NCI-H524 (cell line): ENCODE measurements at places on chromosomes 7 and 10.
A peak's percentile ranks its signal among the peaks of the same experiment; 100 is the strongest.

- DNase-seq, result no peak
Observed at GRCh38 chr10:50929670-50930069, 44.2 kb upstream of the A1CF start.

DNA sequence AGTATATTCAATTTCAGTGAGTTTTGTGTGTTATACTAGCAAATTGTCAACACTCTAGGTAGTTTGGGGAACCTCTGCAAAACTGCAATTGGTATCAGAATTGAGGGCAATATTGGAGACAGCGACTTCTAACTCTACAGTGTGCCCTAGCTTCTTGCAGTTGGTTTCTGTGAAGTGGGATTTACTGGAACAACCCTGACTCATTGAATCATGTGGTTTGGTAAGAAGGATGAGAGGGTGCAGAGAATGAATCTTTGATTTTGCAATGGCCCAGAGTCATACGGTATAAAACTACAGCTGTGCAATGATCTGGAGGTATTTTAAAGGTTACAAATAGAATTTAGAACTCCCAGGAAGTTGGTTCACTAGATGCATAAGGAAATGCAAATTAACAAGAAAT, 129.1 kb upstream of the PPP1R3A start:
- no peak for DNase-seq

DNA sequence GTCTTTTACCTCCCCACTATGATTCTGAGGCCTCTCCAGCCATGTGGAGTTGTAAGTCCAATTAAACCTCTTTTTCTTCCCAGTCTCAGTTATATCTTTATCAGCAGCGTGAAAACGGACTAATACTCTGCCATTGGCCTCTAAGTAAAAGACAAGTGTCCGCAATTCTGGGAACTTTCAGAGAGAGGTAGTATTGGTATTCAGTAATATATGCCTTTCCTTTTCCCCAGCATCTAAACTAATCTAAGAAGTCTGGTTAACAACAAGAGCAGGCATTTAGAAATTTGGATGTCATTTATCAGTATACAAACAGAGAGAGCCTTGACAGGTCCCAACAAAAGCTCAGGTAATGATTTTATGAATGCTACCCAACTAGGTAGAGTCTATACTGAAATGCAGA, 95.2 kb downstream of the ATE1 start:
- no peak for DNase-seq

GRCh38 chr7:156823435-156823834, 69.5 kb downstream of the LMBR1 start:
- no peak for DNase-seq

DNA sequence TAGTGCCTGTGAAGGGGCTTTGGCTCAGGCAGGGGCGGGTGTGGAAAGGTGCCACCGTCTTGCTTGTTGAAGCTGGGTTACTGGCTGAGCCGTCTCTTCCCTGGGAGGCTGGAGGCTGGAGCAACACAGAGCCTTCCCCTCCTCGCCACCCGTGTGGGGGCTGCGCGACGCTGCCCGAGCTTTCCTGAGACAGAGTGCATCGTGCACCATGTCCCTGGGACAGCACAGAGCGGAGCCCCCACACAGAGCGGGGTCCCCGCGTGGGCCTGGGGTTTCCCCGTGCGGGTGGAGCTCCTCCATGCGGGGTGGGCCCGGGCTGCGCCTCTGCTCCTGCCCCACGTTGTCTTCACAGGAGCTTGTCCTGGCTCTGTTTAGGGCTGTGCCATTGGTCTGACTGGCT, 69.9 kb downstream of the INPP5A start:
- DNase-seq, result no peak

DNA sequence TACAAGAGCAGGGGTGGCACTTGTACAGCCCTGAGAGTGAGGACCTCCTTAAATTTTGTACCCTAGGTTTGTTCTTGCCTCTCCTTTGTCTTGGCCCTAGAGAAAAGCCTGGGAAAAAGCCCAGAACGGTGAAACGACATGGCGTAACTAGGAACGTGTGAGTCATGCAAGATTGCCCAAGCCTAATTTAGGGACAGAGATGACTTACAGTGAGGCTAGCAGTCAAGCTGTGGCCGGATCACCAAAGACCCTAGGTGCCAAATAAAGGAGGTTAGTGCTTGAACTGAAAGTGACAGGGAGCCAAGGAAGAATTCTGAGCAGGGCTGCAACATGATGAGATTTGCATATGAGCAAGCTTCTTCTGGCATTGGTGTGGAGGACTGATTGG, 25.1 kb downstream of the TBXAS1 start:
- no peak for DNase-seq

- DNase-seq, result no peak
Observed at GRCh38 chr10:33883881-33884280, 549.4 kb upstream of the NRP1 start.

GRCh38 chr7:156768698-156769472, 124.1 kb downstream of the LMBR1 start:
- DNase-seq, result peak; percentile 10

- DNase-seq, result no peak
Observed at GRCh38 chr7:50677638-50677996, 105.1 kb downstream of the GRB10 start.

- DNase-seq, result no peak
Observed at GRCh38 chr10:98167191-98167590, 32.7 kb downstream of the R3HCC1L start.
